ENCODE measurements at places on chromosomes 3 and 15.

DNA sequence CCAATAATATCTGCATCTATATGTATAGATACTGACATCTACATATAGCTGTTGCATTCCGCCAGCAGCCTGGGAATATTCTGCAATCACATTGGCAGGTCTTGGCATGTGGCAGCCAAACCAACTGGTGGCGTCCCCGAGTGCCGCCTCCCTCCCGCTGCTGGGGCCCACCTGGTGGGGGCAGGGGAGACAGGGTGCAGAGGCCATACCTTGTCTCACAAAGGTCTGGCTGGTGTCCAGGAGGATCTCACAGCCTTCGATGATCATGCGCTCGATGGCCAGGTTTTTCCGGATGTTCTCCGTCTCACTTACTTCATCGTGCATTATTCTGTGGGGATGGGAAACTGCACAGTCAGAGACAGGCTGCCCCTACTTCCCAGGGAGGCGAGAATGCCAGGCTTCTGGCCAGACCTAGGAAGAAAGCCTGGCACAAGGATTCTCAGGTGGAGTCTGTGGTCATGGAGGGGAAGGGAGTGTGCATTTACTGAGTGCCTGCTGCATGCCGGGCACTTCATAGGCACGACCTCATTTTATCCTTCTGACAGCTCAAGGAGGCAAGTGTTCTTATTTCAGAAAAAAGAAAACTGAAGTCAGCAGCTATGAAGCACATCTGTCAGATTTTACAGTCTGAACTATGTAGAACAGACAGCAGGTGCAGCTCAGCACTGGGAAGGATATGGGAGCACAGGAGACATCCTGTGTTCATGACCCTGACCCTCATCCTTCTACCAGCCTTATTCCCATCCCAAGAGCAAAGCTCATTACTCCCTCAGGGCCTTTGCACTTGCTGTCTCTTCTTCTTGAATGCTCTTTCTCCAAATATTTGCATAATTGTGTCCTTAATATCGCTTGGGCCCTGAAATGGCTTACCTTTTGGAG, 62.8 kb downstream of the RASGRF1 start:
- no peak for DNase-seq

GRCh38 chr15:91473894-91474545, 374.0 kb downstream of the SV2B start:
- no peak for DNase-seq

GRCh38 chr15:29269485-29270168, at the start of gene NSMCE3:
Gene NSMCE3 (minus strand): TSS chr15:29269822. CDS start chr15:29269705, 117 bp downstream.
- peak; percentile 90 for DNase-seq

DNA sequence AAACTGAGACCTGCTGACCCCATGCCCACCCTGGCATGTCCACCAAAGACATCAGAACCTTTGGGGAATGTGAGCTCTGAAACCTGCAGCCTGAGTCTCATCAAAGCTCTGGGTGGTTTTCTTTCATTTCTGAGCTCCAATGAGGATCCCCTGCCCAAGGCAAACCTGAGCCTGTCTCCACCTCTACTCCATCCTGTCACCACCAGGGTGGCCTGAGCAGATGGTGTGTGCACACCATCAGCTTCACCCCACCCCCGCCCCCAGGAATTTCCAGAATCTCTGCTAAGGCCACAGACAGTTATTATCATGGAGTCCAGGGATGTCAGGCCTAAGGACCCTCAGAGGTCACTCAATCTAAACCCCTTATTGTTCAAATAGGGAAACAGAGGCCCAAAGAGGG, 1.3 kb downstream of the XIRP1 start:
- no peak for DNase-seq

DNA sequence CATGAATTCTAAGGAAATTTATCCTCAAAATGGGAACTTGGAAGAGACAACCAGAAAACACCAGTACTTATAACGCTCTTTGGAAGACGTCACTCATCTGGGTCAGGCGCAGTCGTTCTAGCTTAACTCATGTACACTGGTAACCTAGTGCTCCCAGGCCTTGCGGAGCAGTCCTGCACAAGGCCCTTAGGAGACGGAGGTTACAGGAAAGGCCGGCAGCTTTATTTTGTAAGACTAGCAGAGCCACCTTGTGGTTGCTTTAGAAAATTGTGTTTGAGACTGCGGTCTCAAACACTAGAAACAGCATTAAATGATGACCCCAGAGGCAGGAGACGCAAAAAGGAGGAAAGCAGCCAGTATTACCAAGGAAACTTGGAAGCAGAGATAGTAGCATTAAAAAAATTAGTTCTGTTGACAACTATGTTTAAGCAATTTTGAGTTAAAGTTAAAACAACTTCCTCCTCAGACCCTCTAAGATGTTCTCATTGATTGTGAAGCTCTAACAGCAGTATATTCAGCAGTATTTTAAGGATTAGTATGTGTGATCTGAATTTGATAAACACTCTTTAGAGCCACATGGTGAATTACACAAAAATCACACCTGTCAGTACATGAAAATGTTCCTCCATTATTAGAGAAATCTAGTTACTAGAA, 141.9 kb upstream of the C2CD4B start:
- peak; percentile 57 for DNase-seq

- no peak for DNase-seq
Observed at GRCh38 chr3:135138776-135139175, 343.7 kb downstream of the EPHB1 start.

DNA sequence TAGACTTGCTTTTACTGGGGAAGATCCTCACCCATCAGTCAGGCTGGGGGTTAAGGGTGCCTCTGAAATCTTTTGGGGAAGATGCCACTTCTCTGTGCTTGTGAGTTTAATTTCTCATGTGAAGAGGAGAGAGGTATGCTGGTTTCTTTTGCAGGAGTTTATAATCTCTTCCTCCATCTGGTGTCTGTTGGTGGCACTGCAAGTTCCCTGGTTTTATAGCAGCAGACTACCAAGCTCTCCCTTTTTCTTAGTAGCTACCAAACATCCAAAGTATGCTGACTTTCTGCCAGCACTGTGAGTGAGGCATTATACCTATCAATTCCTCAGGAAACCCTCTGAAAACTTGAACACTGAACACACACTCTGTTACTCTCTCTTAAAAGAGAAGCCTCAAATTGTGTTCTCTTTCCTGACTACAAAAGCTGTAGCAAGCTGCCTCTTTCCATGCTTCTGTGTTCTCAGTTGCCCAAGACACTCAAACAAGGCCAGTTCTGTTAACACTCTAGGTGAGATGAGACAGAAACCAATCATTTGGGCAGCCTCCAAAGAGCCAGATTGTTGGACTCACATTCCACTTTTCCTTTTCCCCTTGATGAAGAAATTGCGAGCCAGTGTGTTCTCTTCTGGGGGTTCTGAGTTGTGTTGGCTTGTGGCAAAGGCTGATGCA, 299.5 kb downstream of the GAP43 start:
- no peak for DNase-seq

DNA sequence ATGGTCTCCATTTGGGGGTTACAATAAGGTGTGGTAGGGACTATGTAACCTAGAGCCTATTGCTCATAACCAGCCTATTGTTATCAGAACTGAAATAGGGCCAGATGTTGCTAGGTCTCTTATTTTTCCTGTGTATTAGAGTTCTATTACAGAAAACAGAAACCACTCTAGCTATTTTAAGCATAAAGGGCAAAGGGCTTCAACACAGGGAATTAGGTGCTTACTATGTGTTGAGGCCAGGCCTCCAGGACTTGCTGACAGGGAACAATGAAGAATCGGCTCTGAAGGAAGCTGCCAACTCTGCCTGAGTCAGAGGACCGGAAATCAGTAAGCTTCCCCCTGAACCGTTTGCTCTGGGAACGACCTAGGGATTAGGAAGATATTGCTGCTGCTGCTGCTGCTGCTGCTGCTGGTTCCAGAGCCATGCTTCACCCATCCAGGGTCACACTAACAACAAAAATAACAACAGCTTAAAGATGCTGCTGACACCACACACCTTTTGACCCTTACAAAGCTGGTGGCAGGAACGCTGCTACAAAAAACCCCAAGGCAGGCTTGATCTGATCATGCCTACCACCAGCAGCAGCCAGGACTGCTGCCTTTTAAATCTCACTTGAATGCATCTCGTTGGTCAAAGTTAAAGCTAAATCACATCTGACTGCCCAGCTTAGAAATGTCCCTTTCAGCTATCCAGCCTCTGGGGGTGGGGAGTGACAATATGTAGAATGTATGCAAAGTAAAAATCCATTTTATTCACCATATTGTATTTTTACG, 276.9 kb upstream of the IL12A start:
- no peak for DNase-seq

GRCh38 chr3:114405202-114405990, 111.6 kb downstream of the TIGIT start:
- DNase-seq: no peak

- no peak for DNase-seq
Observed at GRCh38 chr3:8649757-8650156, 5.2 kb upstream of the SSUH2 start.

DNA sequence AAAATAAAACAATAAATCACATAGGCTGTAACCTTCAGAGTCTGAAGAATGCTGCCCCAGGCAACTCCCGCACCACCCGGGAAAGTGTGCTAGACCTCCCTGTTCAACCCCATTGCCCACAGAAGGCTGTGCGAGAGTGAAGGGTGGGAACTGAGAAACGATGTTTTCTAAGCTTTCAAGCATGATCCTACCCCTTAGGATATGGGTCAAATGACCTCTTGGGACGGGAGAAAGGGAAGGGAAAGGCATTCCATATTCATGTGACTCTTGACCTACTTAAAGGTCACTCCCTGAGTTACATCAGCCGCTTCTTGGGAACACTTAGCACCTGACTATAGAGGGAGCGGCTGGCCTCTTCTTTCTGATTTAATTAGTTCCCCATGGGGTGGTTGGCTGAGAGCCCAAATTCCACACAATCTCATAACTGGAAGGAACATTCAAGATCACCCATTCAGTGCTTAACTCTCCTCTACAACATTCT, 114.7 kb upstream of the SLC24A5 start:
- no peak for DNase-seq

- no peak for DNase-seq
Observed at GRCh38 chr15:60949039-60949977, 279.8 kb downstream of the RORA start.

DNA sequence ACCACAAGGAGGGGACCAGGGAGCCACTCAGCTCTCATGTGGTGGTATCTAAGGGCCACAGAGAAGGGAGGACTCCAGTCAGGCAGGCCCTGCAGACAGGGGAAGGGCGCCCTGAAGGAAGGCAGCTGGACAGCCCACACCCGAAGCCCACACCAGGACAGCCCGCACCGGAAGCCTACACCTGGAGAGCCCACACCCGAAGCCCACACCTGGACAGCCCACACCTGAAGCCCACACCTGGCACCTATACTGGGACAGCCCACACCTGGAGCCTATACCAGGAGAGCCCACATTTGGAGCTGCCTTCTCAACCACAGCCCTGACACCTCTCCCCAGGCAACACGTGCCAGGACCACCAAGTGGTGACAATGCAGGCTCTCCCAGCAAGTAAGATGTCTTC, 11.7 kb downstream of the TPRA1 start:
- no peak for DNase-seq

DNA sequence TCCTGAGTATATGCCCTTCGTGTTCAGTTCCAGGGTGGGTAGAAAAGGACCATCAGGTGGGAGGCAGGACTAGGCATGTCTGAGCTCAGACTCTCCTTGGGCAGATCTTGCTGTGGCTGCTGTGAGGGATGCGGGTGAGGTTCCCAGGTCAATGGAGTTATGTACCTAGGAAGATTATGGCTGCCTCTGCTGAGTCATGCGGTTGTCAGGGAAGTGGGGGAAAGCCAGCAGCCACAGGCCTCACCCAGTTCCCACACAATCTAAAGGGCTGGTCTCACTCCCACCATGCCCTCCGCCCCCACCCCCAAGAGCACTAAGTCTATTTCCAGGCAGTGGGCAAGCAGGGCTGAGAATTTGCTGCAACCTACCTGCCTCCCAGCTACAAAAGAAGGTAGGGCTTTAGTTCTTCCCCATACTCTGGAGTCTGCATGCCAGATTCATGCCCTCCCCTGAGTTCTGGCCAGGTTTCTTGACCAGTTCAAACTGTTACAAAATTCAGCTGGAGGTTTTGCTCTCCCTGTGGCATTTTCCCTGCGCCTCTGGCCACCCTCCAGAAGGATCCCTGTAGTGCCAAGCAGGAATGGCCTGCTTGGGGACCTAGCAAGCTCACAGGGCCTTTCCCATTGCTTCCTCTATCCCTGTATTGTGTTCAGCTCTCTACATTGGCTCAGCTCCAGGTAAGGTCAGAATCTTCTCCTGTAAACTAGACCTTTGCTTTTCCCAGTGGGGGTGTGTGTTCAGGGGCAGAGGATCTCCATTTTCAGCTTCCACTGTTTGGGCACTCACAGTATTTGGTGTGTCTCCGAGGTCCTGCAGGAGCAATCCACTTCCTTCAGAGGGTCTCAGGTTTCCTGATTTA, 12.7 kb upstream of the TMCO5A start:
- DNase-seq: no peak

DNA sequence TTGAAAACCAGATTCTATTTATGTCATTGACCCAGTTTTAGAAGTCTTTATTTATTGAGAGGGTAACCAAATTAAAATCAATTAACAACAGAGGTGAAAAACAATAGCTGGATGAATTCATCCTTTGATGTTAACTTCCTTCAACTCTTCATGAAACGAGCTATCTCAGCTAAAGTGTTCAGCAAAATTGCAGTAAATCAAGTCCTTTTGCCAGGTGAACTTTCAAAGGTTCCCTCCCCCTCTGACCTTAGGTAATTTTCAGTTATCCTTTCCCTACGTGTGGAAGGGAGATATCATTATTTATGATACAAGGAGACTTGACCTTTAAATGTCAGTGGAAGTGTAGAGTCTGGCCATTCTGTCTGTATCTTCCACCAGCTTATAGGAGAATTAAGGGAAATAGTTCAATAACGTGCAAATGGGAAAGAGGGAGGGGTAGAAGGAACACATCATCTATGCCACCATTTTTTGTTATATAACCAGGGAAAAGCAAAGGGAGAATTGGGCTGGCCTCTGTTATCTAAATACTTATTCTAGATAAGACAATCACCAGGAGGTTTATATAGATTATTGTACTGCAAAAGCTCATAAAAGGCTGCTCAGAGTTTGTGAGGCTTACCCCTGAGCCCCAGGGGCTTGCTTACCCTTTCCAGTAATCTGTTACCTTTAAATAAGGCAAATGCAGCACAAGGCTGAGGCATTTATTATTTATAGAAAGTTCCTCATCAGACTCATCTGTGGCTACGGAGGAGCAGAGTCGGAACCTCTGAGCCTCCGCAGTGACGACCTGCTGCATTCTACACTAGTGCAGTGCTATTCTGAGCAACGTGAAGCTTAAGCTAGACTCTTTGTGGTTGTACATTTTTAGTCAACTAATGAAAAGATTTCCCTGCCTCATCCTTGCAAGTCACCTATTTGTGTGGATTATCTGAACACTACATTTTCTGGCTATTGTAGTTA, 97.7 kb upstream of the ZBED2 start:
- no peak for DNase-seq

DNA sequence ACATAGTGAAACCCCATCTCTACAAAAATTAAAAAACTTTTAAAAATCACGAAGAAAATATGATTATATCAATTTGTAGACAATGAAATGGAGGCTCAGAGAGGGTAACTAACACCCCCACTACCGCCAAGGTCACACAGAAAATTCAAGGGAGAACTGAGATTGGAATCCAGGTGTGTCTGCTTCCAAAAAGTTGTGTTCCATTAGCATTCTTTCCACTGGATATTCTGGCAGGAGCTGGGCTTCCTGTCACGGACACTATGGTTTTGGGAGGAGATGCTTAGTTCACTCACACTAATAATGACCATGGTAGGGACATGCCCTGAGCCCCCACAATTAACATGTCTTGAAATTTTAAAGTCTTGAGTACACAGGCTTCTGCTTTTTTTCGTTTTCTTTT, 28.8 kb downstream of the CTSH start:
- DNase-seq: no peak

- no peak for DNase-seq
Observed at GRCh38 chr3:111319598-111319997, 222.4 kb upstream of the CD96 start.

GRCh38 chr3:47019201-47019600, 39.7 kb downstream of the NBEAL2 start:
- no peak for DNase-seq
